HFFc6 (cell line): ENCODE measurements at places on chromosomes 2 and 18.
A peak's percentile ranks its signal among the peaks of the same experiment; 100 is the strongest.

DNA sequence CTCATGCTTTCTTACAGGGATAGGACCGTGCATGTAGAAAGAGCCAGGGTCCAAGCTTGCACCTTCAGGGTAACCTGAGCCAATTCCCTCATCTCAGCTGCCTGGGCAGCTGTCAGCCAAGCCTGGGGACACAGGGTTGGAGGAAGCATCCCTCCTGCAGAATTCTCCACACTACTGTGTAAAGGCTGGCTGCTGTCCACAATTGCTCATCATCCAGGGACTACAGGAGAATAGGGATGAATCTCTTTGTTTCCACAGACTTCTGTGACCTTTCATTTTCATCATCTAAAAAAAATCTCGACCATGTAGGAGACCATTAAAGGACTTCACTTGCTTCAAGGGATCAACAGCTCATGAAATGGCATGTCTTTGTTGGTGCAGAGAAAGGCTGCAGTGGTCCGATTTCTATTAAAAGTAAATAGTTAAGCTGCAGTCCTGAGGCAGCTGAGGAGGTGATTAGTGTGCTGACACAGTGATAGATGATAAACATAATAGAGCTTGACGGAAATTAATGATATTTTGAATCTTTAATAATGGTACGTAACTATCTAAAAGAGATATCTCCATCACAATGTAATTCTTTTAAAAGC lies 74.4 kb upstream of the COPS8 start:
- peaks cover 11% of the 10 kb centered on the region for H3K27me3 ChIP-seq
- no peaks in the 10 kb centered on the region for H3K4me1 ChIP-seq
- no peaks in the 10 kb centered on the region for H3K36me3 ChIP-seq
- H3K4me3 ChIP-seq = no peak overlapping the region
- no peak overlapping the region for H3K27ac ChIP-seq

GRCh38 chr2:173216051-173216450 lies 138.6 kb upstream of the CDCA7 start:
- no peak overlapping the region for H3K4me3 ChIP-seq
- H3K4me1 ChIP-seq = peaks cover 16% of the 10 kb centered on the region
- H3K27me3 ChIP-seq = peaks cover 3% of the 10 kb centered on the region; the same call in 1 of the 2 replicates
- H3K36me3 ChIP-seq = peaks cover 14% of the 10 kb centered on the region
- no peak for DNase-seq

DNA sequence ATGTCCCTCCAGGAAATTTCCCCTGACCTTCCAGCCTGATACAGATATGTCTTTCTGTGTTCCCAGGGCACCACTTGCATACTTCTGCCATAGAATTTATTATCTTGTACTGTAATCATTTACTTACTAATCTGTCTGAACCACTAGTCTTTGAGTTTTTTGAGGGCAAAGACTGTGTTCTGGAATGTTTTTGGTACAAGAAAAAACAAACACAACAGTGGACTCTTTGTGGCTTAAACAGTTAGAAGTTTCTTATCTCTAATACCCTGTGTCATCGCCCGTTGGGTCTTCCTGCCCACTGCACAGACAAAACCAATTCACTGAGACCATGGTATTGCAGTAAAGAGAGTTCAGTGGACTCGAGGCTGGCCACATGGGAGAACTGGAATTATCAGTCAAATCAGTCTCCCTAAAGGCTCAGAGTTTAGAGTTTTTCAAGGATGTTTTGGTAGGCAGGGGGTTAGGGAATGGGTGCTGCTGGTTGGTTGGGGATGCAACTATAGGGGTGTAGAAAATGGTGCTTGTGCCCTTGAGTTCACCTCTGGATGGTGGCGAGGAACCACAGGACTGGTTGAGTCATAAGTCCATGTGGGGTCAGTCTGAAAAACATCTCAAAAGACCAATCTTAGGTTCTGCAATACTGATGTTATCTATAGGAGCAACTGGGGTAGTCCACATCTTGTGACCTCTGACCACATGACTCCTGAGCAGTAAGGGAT lies 20.3 kb downstream of the RALB start:
- H3K36me3 ChIP-seq = peaks cover 33% of the 10 kb centered on the region
- DNase-seq = no peak
- H3K4me3 ChIP-seq = no peak overlapping the region
- no peak overlapping the region for H3K27ac ChIP-seq

DNA sequence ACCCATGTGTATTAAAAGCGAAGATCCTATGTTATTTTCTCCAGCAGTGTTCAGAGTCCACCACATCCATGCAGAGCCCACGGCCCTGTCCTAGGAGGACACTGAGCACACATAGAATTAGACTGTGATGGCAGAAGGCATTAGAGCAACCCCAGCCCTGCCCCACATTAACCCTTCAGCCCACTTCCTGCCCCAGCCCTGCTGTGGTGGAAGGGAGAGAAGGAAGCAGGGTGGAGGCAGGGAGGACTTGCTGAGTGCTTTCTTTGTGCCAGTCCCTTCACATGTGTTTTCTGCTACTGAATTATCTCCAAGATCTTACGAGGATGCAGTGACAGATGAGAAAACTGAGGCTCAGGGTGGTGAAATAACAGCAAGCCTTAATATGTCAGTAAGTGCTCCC lies 339.0 kb downstream of the SMAD2 start:
- no peak overlapping the region for H3K27ac ChIP-seq
- DNase-seq = no peak
- H3K36me3 ChIP-seq = no peaks in the 10 kb centered on the region
- no peak overlapping the region for H3K4me3 ChIP-seq
- no peaks in the 10 kb centered on the region for H3K4me1 ChIP-seq
- H3K27me3 ChIP-seq = peaks cover 12% of the 10 kb centered on the region; the same call in 1 of the 2 replicates

DNA sequence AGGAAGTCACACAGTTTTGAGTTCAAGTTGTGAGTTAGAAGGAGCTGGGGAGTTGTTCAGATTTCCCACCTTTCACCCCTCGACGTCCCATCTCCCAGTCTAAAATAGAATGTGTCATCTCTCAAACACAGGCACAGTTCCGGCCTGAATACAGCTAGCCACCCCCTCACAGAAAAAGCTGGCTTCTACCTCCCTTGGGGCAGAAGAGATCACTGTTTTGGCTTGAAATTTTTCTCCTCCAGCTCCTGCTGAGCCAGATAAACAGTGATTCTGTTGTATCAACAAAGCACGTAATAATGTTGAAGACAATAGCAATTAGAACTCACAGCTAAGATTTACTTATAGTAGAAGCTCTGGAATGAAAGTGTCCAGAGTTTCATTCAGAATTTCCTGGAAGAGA lies 74.7 kb downstream of the KIAA2012 start:
- peak overlapping the region; percentile 69 for H3K27ac ChIP-seq
- H3K36me3 ChIP-seq = no peaks in the 10 kb centered on the region
- no peaks in the 10 kb centered on the region; the same call in 1 of the 2 replicates for H3K27me3 ChIP-seq
- peak overlapping the region; percentile 5; the same call in 1 of the 2 replicates for H3K4me3 ChIP-seq
- H3K4me1 ChIP-seq = peaks cover 49% of the 10 kb centered on the region
- no peak for DNase-seq
